ENCODE measurements at places on chromosomes 3 and 15. TPM values are rescaled to one million over a fixed set of nuclear protein-coding genes. Genes with fewer than 3 reads are reported as not detected.

Gene LIPC
- total RNA-seq = 0.32 TPM

Gene CHRD
- 4.6 TPM for total RNA-seq

Gene CLDN16
- total RNA-seq = not detected

Gene WNT5A
- 4.2 TPM for total RNA-seq

Gene HYAL1
- 70.0 TPM for total RNA-seq

Gene SEMA7A
- total RNA-seq = 1.3 TPM

Gene P2RY12
- 1.0 TPM for total RNA-seq

Gene AMOTL2
- total RNA-seq = 53.9 TPM

Gene SYNPR
- total RNA-seq = not detected

Gene CPLX3
- 4.1 TPM for total RNA-seq

Gene C2CD4A
- total RNA-seq = not detected

Gene PRR23E
- total RNA-seq = not detected

Gene ANKRD34C
- not detected for total RNA-seq

Gene CNBP
- 531 TPM for total RNA-seq

Gene GPR156
- 0.10 TPM for total RNA-seq

Gene ZNF774
- total RNA-seq = 4.9 TPM

Gene IL5RA
- 0.17 TPM for total RNA-seq

Gene ECE2
- total RNA-seq = not detected

Gene RLBP1
- not detected for total RNA-seq

Gene DNAH12
- total RNA-seq = 0.02 TPM

Gene TUSC7
- not detected for total RNA-seq

Gene MKRN2OS
- total RNA-seq = not detected

Gene SLC22A13
- total RNA-seq = not detected

Gene KBTBD13
- total RNA-seq = 10.6 TPM

Gene SOX14
- total RNA-seq = not detected

Gene ISLR
- 11.1 TPM for total RNA-seq

Gene ST8SIA2
- 3.0 TPM for total RNA-seq

Gene UTS2B
- 0.42 TPM for total RNA-seq

Gene DNAJC19
- 129 TPM for total RNA-seq

Gene CPA3
- total RNA-seq = 2.0 TPM

Gene VILL
- 2.7 TPM for total RNA-seq

Gene DUT
- 77.2 TPM for total RNA-seq

Gene IRAK2
- total RNA-seq = 1.3 TPM

Gene NPAP1
- total RNA-seq = not detected

Gene CLN6
- total RNA-seq = 9.9 TPM

Gene PFKFB4
- total RNA-seq = 2.2 TPM

Gene CCNB2
- total RNA-seq = 0.42 TPM

Gene SH2D7
- total RNA-seq = not detected

Gene NRROS
- total RNA-seq = 2.3 TPM

Gene EPHA3
- total RNA-seq = 1.9 TPM

Gene SNTN
- total RNA-seq = not detected

Gene KLHL40
- 0.12 TPM for total RNA-seq

Gene ACSBG1
- 0.05 TPM for total RNA-seq

Gene ABI3BP
- 23.4 TPM for total RNA-seq

Gene KCNAB1
- 2.4 TPM for total RNA-seq

Gene TLR9
- total RNA-seq = 0.17 TPM

Gene A4GNT
- not detected for total RNA-seq

Gene MASP1
- total RNA-seq = 51.9 TPM

Gene TCF12
- 48.4 TPM for total RNA-seq

Gene NOX5
- total RNA-seq = not detected

Gene PLA2G4D
- not detected for total RNA-seq

Gene TRA2B
- total RNA-seq = 45.7 TPM

Gene NRG4
- total RNA-seq = not detected

Gene RAB5A
- 52.2 TPM for total RNA-seq

Gene RBP2
- total RNA-seq = not detected

Gene SLC9A9
- total RNA-seq = 5.6 TPM
